ENCODE measurements at places on chromosomes 1 and 21.
A peak's percentile ranks its signal among the peaks of the same experiment; 100 is the strongest.

GRCh38 chr21:23921670-23922418 is 1685.4 kb downstream of the MRPL39 start:
- no peak for DNase-seq

DNA sequence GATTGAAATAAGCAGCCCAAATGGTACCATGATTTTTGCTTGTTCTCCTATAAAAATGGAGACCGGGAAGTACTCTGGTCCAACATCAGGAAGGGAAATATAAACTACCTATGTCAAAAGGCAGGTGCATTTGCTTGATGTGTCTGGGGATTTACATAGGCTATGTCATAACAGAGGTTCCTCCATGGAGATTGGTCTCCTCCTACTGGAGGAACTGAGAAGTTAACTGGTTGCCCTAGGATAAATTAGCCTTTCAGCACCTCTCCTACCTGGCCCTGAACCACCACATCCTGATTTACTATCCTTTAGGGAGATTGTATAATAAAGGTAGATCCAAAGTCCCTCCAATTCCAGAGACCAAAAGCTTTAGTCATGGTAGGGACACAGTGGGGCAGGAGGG is 1109.3 kb upstream of the B3GALT2 start:
- DNase-seq = no peak

- DNase-seq = peak; percentile 50
These were observed 116.7 kb upstream of the F3 start for GRCh38 chr1:94658221-94658620.

GRCh38 chr1:69294171-69294570 is 273.6 kb upstream of the LRRC7 start:
- DNase-seq = no peak

DNA sequence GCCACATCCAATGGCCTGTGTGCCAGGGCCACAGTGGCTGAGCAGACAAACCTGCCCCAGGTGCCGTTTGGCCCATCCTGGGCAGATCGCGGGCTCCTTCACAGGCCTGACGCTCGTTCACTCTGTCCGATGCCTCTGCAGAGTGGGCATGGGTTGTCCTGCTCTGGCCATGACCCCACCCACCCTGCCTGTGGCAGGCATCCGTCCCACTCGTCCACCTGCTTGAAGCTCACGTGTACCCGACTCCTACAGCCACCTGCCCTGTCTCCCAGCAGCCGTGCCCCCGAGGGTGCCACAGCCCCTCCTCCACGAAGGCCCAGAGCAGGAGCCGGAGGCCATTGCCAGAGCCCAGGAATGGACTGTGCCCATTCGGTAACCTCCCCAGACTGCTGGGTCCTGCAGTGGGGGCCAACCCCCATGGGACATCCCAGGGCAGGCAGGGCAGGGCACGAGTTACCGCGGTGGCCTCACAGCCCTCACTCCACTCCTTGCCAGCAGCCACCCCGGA is 41.9 kb downstream of the TRIM11 start:
- peak; percentile 73 for DNase-seq

DNA sequence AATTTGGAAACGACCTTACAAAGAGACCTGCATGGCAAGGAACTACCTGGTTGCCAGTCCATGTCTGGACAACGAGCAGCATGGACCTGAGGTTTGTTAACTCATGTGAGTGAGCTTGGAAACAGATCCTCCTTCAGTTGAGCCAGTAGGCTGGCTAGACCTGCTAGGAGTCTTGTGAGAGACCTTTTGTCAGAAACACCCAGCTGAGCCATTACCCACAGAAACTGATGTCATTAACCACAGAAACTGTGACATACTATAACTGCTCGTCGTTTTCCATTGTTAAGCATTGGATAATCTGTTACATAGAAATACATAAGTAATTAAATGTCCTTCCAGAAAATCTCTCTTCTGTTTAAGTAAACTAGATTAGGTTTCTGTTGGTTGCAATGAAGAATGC is 211.1 kb upstream of the C21orf91 start:
- DNase-seq = no peak

GRCh38 chr1:108831225-108831624 is 25.7 kb downstream of the AKNAD1 start:
- no peak for DNase-seq

DNA sequence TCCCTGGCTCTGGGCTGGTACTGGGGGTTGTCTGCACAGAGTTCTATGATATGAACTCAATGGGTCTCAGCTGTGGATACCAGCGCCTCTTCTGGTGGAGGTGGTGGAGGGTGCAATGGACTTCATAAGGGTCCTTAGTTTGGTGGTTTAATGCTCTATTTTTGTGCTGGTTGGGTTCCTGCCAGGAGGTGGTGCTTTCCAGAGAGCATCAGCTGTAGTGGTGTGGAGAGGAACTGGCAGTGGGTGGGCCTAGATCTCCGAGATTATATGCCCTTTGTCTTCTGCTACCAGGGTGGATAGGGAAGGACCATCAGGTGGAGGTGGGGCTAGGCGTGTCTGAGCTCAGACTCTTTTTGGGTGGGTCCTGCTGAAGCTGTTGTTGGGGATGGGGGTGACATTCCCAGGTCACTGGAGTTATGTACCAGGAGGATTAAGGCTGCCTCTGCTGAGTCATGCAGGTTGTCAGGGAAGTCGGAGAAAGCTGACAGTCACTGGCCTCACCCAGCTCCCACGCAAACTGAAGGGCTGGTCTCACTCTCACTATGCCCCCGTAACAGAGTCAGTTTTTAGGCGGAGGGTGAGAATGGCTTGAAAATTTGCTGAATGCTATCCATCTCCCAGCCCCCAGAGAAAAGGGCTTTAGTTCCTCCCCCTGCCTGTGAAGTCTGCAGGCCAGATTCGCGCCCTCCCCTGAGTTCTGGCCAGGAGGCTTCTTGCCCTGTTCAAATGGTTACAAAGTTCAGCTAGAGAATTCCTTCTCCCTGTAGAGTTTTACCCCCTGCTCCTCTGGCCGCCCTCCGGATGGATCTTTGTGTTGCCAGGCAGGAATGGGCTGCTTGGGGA is 902.9 kb downstream of the LTN1 start:
- DNase-seq = no peak

DNA sequence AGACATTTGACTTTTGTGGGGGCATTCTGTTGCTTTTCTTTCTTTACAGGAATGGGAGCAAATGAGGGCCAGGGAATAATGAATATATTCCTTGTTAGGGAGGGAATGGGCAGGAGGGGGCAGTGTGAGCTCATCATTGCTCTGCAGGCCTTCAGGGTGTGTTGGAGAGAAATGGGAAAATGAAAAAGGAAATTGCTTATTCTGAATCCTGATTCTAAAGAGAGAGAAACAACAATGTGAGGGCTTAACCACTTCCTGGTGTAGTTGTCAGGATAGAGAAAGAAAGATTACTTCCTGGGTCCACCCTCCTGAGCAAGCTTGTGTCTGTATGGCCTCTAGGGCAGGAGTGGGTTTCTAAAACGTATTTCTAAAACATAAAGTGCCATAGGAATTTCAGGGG is 28.3 kb downstream of the VANGL2 start:
- peak; percentile 56 for DNase-seq
